ENCODE measurements at places on chromosomes 3 and 15. TPM values are rescaled to one million over a fixed set of nuclear protein-coding genes. Genes with fewer than 3 reads are reported as not detected.

Gene PLA2G4E
- total RNA-seq = not detected

DNA sequence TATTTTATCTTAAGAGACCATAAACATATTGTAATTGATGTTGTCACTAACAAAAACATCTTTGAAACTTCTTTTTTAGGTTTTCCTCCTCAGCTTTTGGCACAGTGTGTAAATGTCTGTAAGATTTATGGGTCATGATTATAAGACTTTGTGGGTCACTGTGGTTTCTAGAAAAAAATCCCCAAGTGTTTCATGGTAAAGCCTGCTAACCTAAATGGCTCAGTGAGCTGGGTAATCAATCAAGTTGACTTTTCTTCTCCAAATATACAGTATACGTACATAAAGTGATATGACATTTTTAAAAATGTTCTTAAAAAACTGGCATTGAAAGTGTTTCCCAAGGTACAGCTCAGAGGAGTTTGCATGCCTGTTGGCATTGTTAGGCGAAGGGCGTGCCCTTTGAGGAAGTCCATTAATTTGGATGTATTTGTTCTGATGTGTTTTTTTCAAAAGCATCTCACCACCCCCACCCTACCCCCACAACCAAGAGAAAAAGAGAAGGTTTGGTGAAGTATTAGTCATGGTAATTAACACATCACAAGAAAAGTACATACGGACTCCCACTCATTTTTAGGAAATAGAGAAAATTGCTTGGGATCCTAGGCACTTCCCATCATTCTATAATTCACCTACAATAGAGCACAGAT is 385.4 kb upstream of the LRRC3B start:
- no peaks in the 10 kb centered on the region for H3K36me3 ChIP-seq
- H3K27me3 ChIP-seq = no peaks in the 10 kb centered on the region
- DNase-seq = no peak
- H3K4me1 ChIP-seq = no peaks in the 10 kb centered on the region

- H3K27me3 ChIP-seq = no peaks in the 10 kb centered on the region
- no peak overlapping the region for H3K4me3 ChIP-seq
- H3K36me3 ChIP-seq = no peaks in the 10 kb centered on the region
- H3K4me1 ChIP-seq = peaks cover 5% of the 10 kb centered on the region
- no peak overlapping the region for H3K27ac ChIP-seq
Observed at GRCh38 chr15:75163150-75163564, 38.5 kb upstream of the C15orf39 start.

GRCh38 chr3:33989229-33989628 is 190.8 kb downstream of the PDCD6IP start:
- no peak overlapping the region for H3K27ac ChIP-seq
- no peak overlapping the region for H3K4me3 ChIP-seq
- H3K4me1 ChIP-seq = no peaks in the 10 kb centered on the region
- H3K36me3 ChIP-seq = no peaks in the 10 kb centered on the region
- DNase-seq = no peak

DNA sequence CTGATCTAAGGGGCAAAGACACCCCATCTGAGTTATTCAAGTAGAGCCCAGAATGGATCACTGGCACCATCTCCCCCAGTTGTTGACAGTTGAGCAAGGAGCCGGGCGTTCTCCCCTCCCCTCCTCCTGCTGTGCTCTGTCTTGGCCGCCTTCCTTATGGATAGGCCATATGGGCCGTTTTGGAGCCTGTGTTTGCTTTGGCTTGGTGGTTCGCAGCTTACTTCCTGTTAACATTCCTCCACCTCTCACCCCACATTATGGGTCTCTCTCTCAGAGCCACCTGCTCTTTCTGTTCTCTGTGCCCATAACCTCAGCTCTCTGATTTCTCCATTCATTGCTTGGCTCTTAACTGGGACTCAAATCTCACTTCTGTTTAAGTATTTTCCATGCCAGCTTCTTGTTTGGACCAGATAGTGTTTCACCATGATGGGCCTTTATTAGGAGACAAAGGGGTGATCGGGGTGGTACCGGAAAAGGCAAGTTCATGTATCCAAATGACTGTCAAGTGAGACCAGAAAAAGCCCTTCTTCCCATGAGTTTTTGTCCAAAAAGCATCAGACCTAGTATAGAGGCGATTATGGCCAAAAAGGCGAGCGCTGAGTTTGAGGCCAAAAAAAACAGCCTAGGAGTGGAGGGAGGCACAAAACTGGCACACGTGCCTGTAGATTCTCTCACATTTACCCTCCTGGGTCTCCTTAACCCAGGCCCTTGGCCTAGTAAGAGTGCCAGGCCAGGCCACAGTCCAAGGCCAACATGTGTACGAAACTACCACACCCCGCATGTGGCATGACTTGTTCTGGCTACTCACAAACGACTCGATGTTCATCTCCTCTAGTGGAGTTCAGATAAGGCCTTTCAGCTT is 62.6 kb downstream of the DUT start:
- H3K4me3 ChIP-seq = no peak overlapping the region
- H3K27me3 ChIP-seq = no peaks in the 10 kb centered on the region
- DNase-seq = no peak

DNA sequence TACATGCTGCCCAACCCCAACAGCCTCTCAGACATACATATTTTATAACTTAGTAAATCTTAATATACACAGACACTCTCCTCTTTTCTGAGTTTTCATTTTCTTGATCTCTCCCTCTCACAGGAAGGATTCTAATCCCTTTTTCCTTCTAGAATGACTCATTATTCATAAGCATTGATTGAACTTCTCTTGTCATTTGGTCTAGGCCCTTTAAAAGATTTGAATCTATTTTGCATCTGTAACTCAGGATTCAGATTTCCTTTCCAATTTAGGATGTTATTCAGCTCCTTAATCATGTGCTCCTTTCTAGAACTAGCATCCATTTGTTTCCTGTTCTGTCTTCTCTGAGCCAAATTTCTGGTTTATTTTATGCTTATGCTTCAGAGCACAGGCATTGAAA is 624.5 kb upstream of the SGO1 start:
- no peaks in the 10 kb centered on the region for H3K4me1 ChIP-seq
- DNase-seq = no peak
- no peak overlapping the region for H3K4me3 ChIP-seq
- H3K36me3 ChIP-seq = no peaks in the 10 kb centered on the region

DNA sequence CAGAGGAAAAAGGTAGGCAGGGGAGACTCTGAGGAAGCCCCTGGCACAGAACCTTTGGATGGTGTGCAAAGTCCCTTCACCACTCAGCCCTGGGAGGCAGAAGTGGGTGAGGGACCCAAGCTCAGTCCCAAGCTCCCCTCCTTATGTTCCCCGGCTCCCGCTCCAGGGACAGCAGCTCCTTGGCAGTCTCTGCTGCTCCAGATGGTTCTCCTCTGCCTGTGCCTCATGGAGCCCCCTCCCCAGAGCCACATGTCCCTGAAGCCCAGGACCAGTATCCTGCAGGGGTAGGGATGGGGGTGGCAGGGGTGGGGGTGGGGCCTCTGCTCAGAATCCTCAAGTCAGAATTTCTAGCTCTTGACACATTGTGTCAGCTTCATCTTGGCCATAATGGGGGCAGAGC is 8.0 kb upstream of the CAMKV start:
- DNase-seq = no peak
- H3K36me3 ChIP-seq = no peaks in the 10 kb centered on the region
- no peak overlapping the region for H3K4me3 ChIP-seq
- no peaks in the 10 kb centered on the region for H3K27me3 ChIP-seq

Gene MUSTN1
- total RNA-seq = 5.1 TPM

- H3K27ac ChIP-seq = no peak overlapping the region
- H3K4me3 ChIP-seq = no peak overlapping the region
- DNase-seq = no peak
- no peaks in the 10 kb centered on the region for H3K4me1 ChIP-seq
Observed at GRCh38 chr3:180059356-180059755, 22.6 kb upstream of the PEX5L start.

- no peaks in the 10 kb centered on the region for H3K36me3 ChIP-seq
- peak overlapping the region; percentile 38 for H3K4me3 ChIP-seq
- DNase-seq = peak; percentile 68
- peaks cover 48% of the 10 kb centered on the region for H3K4me1 ChIP-seq
- peak overlapping the region; percentile 63 for H3K27ac ChIP-seq
- H3K27me3 ChIP-seq = no peaks in the 10 kb centered on the region
Observed at GRCh38 chr15:90571063-90571541, 41.4 kb downstream of the CRTC3 start.

Gene ITIH4
- total RNA-seq = 38.5 TPM

- no peaks in the 10 kb centered on the region for H3K27me3 ChIP-seq
- H3K4me3 ChIP-seq = no peak overlapping the region
- peaks cover 2% of the 10 kb centered on the region for H3K36me3 ChIP-seq
- H3K4me1 ChIP-seq = no peaks in the 10 kb centered on the region
- DNase-seq = no peak
Observed at GRCh38 chr3:183490653-183491052, 62.2 kb upstream of the MCF2L2 start.

Gene SLC22A13
- 0.91 TPM for total RNA-seq

- H3K36me3 ChIP-seq = no peaks in the 10 kb centered on the region
- H3K4me1 ChIP-seq = no peaks in the 10 kb centered on the region
- no peak for DNase-seq
- no peak overlapping the region for H3K4me3 ChIP-seq
- H3K27me3 ChIP-seq = no peaks in the 10 kb centered on the region
- no peak overlapping the region for H3K27ac ChIP-seq
Observed at GRCh38 chr3:69439643-69440270, 53.9 kb upstream of the FRMD4B start.
